ENCODE measurements at places on chromosomes 11 and 22.

DNA sequence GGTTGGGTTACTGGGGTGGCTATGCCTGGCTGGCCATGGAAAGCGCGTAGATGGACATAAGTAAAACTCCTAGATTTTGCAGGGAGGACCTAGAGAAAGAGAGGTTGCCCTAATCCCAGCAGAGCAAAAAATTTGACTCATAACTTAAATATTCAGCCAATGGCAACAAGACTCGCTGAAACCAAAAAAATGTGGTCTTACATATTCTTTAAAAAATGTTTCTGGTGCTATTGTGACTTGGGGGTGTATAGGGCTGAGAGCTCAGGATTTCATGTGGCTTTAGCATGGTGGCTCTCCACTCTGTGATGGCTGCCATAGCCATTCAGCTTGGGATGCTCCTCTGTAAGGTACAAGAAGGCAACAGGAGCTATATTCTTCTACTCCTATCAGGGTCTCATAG, 27.2 kb upstream of the PDGFD start:
- DNase-seq = peak; percentile 43

- no peak for DNase-seq
Measured at GRCh38 chr22:41752011-41752970, 48.2 kb upstream of the CCDC134 start.

DNA sequence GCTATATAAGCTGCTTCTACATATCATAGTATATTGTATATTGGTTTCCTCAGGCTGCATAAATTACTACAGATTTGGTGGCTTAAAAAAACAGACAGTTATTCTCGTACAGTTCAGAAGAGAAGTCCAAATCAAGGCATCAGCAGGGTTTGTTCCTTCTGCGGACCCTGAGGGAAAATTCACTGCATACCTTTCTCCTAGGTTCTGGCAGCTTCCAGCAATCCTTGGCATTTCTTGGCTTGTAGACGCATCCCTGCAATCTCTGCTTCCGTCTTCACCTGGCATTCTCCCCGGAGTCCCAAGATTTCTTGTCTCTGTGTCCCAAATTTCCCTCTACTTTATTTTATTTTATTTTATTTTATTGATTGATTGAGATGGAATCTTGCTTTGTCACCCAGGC, 142.8 kb downstream of the COMMD9 start:
- no peak for DNase-seq

GRCh38 chr11:94117871-94118270, 10.8 kb upstream of the PANX1 start:
- DNase-seq = no peak

DNA sequence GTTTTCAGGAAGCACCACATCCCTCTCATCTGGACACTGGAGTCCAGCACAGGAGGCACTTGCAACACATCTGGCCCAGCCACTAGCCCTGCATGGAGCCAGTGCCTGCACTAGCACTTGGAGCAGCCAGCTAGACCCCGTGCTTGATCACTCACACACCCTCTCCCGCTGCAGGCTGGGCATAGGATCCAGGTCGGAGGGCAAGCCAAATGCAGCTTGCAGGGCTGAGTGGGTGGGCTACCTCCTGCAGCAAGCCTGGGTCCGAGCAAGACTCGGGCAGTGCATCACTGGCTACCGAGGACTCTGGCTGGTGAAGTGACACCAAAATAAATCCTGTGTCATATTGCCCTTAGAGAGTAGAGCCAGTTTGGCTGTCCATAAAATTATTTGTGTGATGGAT, 1795.4 kb downstream of the LRRC4C start:
- no peak for DNase-seq

DNA sequence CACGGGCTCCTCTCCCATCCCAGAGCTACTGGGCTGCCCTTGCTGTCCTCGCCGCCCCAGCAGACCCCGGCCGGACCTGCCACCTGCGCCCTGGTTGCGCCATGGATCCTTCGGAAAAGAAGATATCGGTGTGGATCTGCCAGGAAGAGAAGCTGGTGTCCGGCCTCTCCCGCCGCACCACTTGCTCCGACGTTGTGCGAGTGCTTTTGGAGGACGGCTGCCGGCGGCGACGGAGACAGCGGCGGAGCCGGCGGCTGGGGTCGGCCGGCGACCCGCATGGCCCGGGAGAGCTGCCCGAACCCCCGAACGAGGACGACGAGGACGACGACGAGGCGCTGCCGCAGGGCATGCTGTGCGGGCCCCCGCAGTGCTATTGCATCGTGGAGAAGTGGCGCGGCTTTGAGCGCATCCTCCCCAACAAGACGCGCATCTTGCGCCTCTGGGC, 382 bp downstream of the RASSF10 start:
- DNase-seq = no peak

GRCh38 chr22:25557218-25557617, 7.3 kb upstream of the GRK3 start:
- DNase-seq = no peak

GRCh38 chr11:129861702-129862522, 33.5 kb downstream of the NFRKB start:
- peak; percentile 95 for DNase-seq

- DNase-seq = peak; percentile 13
Measured at GRCh38 chr11:28878025-28878424, 769.8 kb downstream of the METTL15 start.

- DNase-seq = no peak
Measured at GRCh38 chr11:10641177-10641911, 52.2 kb downstream of the IRAG1 start.

GRCh38 chr11:12063251-12063650, 47.1 kb upstream of the MICAL2 start:
- DNase-seq = no peak

- no peak for DNase-seq
Measured at GRCh38 chr11:4671741-4672140, 25.9 kb downstream of the OR51E2 start.

Measured in AG20443 (cell line).